ENCODE measurements at places on chromosomes 13 and 19. TPM values are rescaled to one million over a fixed set of nuclear protein-coding genes. Genes with fewer than 3 reads are reported as not detected.

The FGF22 gene
- total RNA-seq, result not detected

The CTXN1 gene
- total RNA-seq, result 1.6 TPM

The ZNF599 gene
- total RNA-seq, result 1.7 TPM

The MISP gene
- 95.0 TPM for total RNA-seq

The NCLN gene
- 96.2 TPM for total RNA-seq

The PTH2 gene
- not detected for total RNA-seq

The CATSPERD gene
- not detected for total RNA-seq

The ZNF677 gene
- 19.1 TPM for total RNA-seq

Measured in nasal cavity respiratory epithelium epithelial cell of viscerocranial mucosa (primary cell).